ENCODE measurements at places on chromosomes 12 and 14.

- no peak for DNase-seq
Observed at GRCh38 chr12:69087986-69088385, 151.4 kb upstream of the CPSF6 start.

DNA sequence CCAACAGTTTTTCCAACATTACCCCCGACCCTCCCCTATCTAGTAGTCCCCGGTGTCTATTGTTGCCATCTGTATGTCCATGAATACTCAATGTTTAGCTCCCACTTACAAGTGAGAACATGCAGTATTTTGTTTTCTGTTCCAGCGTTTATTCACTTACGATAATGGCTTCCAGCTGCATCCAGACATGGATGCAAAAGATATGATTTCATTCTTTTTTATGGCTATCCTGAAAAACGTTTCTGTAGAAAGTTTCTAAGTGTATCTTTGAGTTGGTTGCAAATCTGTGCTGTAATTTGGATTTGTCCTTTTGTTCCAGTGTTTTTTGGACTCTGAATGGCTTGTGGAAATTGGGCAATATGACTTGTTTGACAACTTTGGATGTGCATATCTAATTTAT is 11.7 kb downstream of the SP1 start:
- DNase-seq, result no peak

DNA sequence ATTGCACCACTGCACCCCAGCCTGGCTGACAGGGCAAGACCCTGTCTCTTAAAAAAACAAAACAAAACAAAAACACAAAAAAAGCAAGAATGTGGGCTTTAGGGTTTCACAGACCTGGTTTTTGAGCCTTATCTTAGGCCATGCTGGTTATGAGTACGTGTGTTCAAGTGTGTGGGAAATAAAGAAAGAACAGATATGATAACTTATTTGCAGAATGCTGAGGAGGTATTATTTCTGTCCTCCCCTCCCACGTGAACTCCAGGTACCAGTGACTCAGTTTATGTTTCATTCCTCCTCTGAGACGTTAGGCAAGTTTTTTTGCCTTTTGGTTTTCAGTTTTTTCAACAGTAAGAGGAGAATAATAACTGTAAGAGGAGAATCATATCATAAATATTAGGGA is 49.3 kb downstream of the PCNX1 start:
- DNase-seq, result no peak

GRCh38 chr12:26846416-26846815 is 13.4 kb upstream of the ITPR2 start:
- no peak for DNase-seq

GRCh38 chr12:113136128-113136989 is 798 bp upstream of the RASAL1 start:
- DNase-seq, result no peak

DNA sequence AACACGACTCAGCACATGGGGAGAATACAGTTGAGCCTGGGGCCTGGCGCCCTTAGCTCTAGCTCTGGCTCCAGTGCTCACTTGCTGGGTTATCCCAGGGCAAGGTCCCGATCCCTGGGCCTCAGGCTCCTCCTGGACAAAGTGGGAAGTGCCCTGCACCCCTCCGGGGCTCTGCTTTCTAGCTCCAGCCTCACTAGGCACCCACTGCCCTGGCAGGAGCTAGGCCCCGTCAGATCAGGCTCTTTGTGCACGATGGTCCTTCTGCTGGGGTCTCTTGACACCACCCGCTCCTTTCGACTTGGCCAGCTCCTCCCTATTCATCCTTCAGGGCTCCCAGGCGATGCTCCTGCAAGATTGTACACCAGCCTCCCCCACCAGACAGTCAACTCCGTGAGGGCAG is 23.4 kb downstream of the NCKAP5L start:
- no peak for DNase-seq

- no peak for DNase-seq
Observed at GRCh38 chr12:116366456-116366776, 88.9 kb upstream of the MED13L start.
